ENCODE measurements at places on chromosomes 11 and 22.
A peak's percentile ranks its signal among the peaks of the same experiment; 100 is the strongest.

DNA sequence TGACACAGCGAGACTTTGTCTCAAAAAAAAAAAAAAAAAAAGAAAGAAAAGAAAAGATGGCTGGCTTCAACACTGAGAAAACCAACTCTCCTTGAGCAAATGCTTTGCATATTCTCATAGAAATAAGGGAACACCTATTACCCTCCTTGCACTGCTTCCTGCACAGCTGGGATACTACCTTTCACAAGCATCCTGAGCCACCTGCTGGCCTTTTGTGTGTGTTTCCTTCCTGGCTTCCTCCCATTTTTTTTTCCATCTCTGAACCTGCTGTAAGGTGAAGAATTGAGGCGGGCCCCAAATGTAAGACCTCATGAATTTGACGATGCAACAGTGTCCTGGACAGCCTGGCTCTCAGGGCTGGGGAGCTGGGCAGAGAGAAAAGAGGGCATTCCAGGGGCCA lies 1.9 kb upstream of the RFPL3 start:
- DNase-seq: no peak

DNA sequence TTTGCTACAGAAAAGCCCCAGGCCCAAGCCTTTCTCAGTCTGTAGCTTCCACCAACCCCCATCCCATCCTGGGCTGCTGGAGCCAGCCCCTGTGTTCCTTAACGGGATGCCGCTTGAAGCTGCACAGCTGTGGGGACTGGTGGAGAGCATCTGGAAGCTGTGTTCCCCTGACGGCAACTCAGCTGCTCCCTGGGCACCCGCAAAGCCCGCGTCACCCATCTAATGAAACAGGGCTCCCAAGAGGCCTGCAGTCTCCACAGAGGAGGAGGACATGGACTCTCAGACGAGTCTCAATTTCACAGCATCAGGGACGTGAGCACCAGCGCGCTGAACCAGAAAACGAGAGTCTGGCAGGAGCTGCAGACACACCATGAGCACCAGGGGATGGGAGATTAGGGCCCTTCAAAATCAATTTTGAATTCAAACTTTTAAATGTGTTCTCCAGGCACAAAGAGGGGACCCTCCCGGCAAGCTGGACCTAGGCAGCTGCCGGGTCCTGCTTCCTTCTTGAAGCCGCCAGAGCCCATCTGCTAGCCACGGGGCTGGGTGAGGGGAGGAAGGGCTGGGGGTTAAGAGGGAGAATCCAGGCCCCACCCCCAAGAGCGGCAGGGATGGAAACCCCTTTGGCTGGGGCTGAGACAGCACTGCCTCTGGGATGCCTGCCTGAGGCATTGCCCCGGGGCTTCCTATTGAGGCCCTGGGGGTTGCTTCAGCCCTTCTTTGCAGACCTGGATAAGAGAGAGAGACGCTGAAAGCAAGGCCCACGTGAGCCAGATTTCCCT lies 21.0 kb downstream of the LMO1 start:
- no peak for DNase-seq

DNA sequence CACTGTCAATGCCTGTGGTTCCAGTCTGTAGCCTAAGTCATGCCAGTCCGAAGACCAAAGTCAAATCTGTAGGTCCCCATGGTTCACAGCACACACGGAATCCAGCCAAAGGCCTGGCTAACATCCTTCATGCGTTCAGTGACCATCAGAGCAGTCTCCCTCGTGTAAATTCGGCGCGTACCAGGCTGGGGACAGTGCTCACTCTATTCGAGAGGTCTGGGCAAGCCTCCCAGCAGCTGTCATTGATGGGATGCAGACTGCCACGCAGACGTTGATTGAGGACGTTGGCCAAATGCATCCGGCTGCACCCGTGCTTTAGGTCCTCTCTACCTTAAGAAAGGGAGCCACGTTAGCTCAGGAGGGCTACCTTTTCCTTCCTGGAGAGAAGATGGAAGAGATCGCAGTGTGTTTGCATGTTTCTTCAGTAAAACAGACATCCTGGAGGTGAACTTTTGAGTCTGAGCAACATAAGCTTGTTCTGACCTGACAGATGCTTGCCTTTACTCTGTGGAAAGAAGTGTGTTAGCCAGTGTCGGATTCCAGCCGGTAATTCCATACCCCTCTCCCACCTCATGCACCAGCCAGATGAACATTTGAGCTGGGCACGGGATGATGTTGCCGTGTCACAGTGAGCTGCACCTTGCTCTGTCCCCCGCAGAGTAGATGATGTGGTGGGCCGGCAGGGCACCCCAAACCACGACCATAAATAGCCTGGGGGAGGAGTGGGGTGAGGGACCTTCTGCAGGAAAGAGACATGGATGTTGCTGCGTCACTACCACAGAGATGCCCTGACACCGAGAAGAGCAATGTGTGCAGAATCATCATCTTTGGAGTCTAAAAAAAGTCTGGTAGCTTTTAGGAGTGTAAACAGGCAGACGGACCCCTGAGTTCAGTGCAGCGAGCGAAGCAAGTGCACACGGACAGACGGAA lies 12.2 kb downstream of the CTTN start:
- DNase-seq: no peak

- DNase-seq: no peak
Observed at GRCh38 chr22:38244106-38244505, 28.7 kb downstream of the TMEM184B start.

DNA sequence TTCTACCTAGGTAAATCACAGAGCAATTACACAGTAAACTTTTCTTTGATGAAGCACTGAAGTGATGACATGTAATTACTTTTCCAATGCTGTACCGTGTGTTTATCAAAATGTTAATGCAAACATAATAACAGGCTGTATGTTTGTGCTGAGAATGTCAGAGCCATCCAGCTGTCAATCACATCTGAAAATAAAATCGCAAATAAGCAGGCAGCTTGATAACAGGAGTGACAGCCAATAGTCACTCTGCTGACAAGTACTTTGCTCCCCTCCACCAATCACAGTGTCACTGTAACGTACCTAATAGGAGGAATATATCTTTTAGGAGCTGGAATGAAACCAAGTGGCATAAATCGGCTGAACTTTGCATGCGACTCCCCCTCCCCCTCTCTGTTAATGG lies 119.7 kb downstream of the KIRREL3 start:
- DNase-seq: no peak

DNA sequence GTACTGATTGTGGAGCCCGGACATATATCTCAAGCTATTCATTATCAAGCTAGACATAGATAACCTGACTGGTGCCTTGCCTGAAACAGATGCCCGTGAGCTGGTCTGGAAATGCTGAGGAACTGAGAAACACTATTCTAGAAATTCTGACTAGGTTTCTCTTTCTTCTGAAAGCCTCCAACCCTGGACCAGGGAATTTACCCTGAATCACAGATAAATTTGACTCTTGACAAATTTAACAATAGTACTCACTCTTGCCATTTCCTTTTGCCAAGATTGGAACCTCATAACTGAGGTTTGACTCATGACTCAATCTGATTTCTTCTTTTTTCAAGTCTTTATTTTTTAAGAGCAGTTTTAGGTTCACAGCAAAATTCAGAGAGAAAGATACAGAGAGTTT lies 189.6 kb upstream of the SYN3 start:
- no peak for DNase-seq

DNA sequence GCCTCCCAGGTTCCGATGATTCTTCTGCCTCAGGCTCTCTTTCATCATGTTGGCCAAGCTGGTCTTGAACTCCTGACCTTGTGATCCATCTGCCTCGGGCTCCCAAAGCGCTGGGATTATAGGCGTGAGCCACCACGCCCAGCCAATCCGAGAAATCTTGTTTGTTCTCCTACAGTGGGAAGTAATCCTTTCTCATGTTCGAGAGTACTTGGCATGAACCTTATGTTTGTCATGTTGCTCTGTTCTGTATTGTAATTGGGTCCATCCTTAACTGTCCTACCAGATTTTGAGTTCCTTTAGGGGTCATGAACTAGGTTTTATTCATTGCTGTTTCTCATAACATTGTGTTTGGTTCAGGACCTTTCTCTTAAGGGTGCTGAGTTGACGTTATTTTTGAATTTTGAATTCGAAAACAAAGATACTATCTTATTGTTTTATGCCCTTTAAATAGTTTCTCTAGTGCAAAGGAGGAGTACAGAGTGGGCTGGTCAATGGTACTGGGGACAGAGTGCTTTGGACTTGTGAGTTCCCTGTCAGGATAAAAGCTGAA lies 113.4 kb upstream of the RRM1 start:
- DNase-seq: no peak

- DNase-seq: no peak
Observed at GRCh38 chr22:37749831-37750595, 53.2 kb downstream of the TRIOBP start.

GRCh38 chr11:61516675-61517572 lies 8.4 kb downstream of the LRRC10B start:
- peak; percentile 27 for DNase-seq

- DNase-seq: no peak
Observed at GRCh38 chr11:8066911-8067455, 14.0 kb upstream of the TUB start.

DNA sequence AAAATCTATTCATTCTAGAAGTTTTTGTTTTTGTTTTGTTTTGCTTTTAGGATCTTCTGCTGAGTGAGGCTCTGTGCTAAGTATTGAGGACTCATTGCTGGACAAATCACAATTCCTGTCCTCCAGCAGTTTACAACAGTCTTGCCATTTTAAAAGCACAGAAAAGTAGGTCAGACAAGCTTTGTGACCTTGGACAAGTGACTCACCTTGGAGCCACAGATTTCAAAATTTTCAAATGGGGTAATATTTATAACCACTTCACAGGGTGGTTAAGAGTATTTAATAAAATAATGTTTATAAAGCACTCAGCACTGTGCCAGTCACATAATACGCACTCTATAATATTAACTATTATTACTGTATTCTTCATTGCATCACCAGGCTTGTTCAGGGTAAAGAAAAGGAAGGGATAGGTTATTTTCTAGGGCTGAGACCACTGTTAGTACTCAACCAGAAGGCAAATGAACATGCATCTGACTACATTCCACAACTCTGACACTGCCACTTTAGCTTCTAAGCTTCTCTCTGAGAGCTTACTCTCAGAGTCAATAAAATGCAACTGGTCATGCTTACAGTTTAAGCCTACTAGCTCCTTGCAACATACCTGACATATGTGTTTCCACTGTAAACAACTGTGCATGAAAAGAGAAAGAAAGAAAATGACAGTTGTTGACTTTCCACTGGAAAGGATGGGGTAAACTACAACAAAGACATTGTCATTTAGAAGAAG lies 63.2 kb upstream of the FIBIN start:
- DNase-seq: no peak

DNA sequence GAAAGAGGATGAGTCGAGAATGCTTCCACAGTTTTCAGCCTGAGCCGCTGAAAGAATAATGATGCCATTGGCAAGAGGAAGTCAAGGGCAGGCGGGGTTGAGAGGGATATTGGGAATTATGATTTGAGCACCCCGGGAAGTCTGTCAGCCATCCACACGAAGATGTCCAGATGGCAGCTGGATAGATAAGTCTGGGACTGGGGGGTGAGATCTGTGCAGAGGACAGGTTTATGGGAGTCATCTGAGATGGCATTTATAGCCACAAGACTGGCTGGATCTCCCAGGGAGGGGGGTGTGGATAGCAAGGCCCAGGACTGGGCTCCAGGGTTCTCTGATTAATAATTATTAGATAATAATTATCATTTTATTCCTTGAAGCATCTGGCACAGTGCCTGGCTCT lies 5.1 kb upstream of the STIP1 start:
- DNase-seq: no peak

GRCh38 chr11:70914496-70914895 lies 337.9 kb downstream of the SHANK2 start:
- no peak for DNase-seq

GRCh38 chr11:65493367-65494176 lies 5.3 kb upstream of the MALAT1 start:
- DNase-seq: no peak

GRCh38 chr22:20242393-20243175 lies 25.5 kb downstream of the RTN4R start:
- DNase-seq: no peak

Data from stimulated activated CD8-positive, alpha-beta memory T cell treated with anti-CD3 and anti-CD28 coated beads, Interleukin-7, amount 100 ng/mL, for 4 hours (primary cell).